ENCODE measurements at places on chromosomes 12 and 14. TPM values are rescaled to one million over a fixed set of nuclear protein-coding genes. Genes with fewer than 3 reads are reported as not detected.

KCNJ8 gene
- total RNA-seq, result 24.1 TPM

GRCh38 chr12:6360080-6360571 lies 15.2 kb downstream of the SCNN1A start:
- H3K4me3 ChIP-seq, result no peak overlapping the region
- no peaks in the 10 kb centered on the region for H3K27me3 ChIP-seq
- no peaks in the 10 kb centered on the region for H3K36me3 ChIP-seq
- DNase-seq, result no peak
- peaks cover 28% of the 10 kb centered on the region for H3K4me1 ChIP-seq
- H3K27ac ChIP-seq, result no peak overlapping the region

DNA sequence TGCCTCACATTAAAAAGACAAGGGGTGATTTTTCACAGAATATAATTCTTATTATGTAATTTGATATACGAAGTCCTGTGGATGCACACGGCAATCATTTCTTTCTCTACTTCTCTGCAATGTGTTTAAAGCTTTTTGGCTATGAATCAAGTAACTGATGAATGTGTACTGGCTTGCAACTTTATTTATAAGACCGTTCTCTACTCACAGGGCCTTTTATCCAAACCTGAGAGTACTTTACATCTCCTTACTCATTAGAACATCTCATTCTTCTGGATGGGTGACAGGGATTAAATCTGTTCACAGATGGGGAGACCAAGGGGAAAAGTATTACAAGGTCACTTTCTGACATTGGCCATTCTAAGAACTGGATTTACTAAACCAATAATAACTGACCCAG lies 215.8 kb upstream of the DIO2 start:
- H3K4me3 ChIP-seq, result no peak overlapping the region
- no peaks in the 10 kb centered on the region for H3K36me3 ChIP-seq
- H3K4me1 ChIP-seq, result peaks cover 4% of the 10 kb centered on the region
- no peak for DNase-seq

DNA sequence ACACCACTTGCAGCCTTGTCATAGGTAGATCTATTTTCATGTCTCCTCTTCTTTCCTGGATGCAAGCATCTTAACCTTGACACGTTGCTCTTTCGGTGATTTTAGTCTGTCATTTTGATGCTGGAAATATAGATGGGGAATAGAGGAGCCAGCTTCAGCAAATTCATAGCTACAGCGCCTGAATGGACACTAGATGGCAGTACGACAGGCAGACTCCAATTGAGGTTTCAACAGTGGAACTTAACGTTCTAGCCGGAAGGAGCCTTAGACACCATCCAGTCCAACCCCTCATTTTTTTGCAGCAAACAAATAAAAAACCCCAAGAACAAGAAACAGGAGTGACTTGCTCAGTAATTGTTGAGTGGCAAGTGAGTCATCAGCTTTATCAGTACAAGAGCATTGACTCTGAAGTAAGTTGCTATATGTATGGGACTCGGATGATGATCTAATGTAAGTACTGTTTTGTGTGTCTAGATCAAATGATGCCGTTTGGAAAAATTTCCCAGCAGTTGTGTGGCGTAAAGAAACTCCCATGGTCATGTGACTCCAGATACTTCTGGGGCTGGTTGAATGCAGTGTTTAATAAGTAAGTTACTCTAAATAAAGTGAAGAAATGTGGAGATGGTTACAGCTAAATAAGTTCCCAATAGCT lies 9.0 kb downstream of the DMAC2L start:
- peaks cover 5% of the 10 kb centered on the region for H3K4me1 ChIP-seq
- H3K27me3 ChIP-seq, result no peaks in the 10 kb centered on the region
- peak overlapping the region; percentile 82 for H3K27ac ChIP-seq
- H3K4me3 ChIP-seq, result no peak overlapping the region
- H3K36me3 ChIP-seq, result peaks cover 10% of the 10 kb centered on the region

DNA sequence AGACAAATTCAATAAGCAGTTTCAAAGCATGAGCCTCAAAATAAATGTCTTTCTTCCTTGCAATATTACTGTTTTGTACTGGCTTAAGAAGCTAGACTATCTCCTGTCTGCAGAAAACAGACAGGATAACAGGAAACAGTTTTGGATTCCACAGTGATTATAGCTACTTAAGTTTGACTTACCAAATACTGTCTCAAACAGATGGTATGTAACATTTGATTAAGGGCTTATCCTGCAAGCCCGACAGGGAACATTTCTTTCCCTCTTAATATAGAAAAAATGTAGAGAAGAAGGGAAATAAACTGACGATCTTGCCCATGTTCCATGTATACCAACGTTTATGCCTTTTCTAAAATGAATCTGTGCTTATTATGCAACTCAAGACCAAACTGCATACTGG lies 179.9 kb upstream of the EEA1 start:
- no peaks in the 10 kb centered on the region for H3K27me3 ChIP-seq
- no peaks in the 10 kb centered on the region for H3K4me1 ChIP-seq
- H3K27ac ChIP-seq, result no peak overlapping the region
- H3K36me3 ChIP-seq, result no peaks in the 10 kb centered on the region

DNA sequence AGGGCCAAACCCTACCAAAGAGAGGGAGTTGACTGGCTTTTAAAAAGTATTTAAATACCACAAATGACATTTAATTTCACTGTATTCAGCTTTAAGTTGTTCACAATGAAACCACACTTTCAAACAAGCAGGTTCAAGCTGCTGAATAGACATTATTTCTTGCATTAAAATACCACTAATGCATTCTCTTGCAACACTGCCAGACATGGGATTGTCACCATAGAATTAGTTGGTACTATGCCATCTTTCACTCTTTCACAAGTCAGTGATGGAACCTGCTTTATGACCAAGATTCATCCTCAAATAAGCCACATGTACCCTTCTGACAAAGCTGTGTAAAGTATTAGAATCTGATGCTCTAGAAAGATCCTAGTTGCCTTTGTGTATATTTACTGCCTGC lies 239.4 kb downstream of the PAWR start:
- DNase-seq, result no peak
- no peaks in the 10 kb centered on the region for H3K36me3 ChIP-seq
- H3K4me3 ChIP-seq, result no peak overlapping the region
- H3K27ac ChIP-seq, result no peak overlapping the region

DNA sequence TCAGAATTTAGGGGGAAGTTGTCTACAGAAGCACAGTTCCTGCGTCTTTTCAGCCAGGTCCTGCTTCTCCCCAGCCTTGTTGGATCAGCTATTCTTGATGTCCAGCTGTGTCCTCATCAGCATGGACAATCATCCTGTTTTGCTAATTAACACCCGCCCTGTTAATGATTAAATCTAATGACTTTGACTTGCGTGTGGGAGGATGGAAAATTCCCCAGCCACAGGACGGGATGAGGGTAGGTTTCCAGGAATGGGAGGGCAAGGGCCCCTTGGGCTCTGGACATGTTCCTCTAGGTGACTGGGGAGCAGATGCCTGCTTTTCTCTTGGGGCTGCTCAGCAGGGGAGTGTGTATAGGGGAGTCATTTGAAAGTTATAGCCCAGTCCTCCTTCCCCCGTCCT lies 5.3 kb upstream of the PPP1R1A start:
- H3K36me3 ChIP-seq, result no peaks in the 10 kb centered on the region
- no peak overlapping the region for H3K4me3 ChIP-seq
- no peak overlapping the region for H3K27ac ChIP-seq
- DNase-seq, result no peak
- H3K4me1 ChIP-seq, result peaks cover 8% of the 10 kb centered on the region
- H3K27me3 ChIP-seq, result no peaks in the 10 kb centered on the region
